ENCODE measurements at places on chromosomes 16 and 17. TPM values are rescaled to one million over a fixed set of nuclear protein-coding genes. Genes with fewer than 3 reads are reported as not detected.

- DNase-seq, result peak; percentile 56
Observed at GRCh38 chr17:5511401-5512225, 25.2 kb downstream of the MIS12 start.

- no peak for DNase-seq
Observed at GRCh38 chr16:75222271-75222783, 3.5 kb downstream of the CTRB1 start.

- peak; percentile 84 for DNase-seq
Observed at GRCh38 chr17:68591583-68591982, 9.6 kb downstream of the FAM20A start.

GRCh38 chr17:74386386-74386785, 19.1 kb downstream of the GPR142 start:
- no peak for DNase-seq

GRCh38 chr16:2784358-2785100, 2.8 kb downstream of the PRSS33 start:
- peak; percentile 39 for DNase-seq

The SLFN14 gene
- total RNA-seq, result not detected

The CDH13 gene
- 1.8 TPM for total RNA-seq

DNA sequence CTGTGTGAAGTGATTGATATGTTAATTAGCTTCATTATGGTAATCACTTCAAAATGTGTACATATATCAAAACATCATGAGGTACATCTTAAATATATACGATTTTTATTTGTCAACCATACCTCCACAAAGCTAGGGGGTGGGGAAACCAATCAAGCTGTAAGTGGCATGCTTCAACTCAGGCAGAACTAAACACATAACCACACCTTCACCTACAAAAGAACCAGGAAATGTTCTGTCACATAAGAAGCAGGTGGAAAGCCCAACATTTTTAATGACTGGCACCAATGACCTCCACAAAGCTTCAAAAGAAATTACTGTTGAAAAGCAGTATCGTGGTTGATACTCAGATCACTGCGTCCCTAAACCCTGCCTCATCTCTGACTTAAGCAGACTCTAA, 867.7 kb upstream of the EEF2KMT start:
- no peak for DNase-seq

- DNase-seq, result no peak
Observed at GRCh38 chr16:85673529-85674417, 15.0 kb downstream of the GINS2 start.

The DPEP1 gene
- total RNA-seq, result 0.88 TPM

The KRT17 gene
- not detected for total RNA-seq

DNA sequence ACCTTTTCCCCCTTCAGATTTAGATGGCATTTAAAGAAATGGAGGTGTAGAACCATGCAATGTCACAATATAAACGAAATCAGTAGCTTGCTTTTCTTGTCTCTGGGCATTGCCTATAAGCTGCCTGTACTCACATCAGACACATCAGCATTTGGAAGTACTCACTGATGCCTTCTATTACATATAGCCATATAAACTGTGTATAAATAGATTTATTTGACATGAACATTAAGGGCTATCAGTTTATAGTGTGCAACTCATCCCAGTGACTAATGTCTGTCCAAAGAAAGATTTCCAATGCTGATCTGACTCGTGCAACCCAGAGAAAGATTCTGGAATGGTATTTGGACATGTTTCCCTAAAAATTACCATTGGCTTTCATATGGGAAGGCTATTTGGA, 417.9 kb upstream of the MAF start:
- no peak for DNase-seq

DNA sequence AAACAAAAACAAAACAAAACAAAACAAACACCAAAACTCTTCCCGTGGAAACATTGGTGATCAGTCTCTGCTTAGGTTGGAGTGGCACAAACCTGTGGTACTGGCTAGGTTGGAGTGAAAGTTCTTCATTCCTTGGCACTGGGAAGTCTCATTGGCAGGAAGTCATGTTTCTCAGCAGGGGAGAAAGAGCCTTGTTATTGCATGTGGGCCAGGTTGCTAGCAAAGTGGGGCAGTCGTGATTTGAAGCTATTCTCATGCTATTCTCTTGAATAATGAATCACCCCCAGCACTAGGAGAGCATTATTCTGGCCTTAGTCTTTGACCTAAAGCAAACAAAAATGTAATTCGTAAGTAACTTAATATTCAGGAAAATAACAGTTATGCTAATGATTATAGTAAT, 24.3 kb upstream of the B4GALNT2 start:
- peak; percentile 66 for DNase-seq

DNA sequence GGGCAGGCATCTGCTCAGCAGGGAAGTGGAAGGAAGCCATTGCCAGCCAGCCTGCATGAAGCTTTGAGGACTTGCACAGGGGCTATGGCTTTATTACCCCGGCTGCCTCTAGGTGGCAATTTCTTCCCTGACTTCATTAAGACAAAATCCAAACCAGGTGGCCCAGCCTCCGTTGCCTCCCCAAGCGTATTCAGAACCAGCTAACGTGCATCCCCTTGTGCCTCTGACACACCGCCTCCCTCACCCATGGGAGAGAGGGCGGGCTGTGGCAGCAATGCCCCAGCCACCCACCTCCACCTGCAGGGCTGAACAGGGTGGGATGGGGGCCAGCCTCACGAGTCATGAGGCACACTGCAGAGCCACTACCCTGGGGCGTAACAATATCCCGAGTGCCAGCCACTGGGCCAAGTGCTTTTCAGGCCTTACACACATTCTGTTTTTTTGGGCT, 6.8 kb downstream of the KIFC3 start:
- peak; percentile 90 for DNase-seq

- peak; percentile 62 for DNase-seq
Observed at GRCh38 chr16:85798901-85799496, 345 bp downstream of the EMC8 start.

- DNase-seq, result no peak
Observed at GRCh38 chr16:724188-725040, 1.8 kb downstream of the CCDC78 start.

The GNGT2 gene
- total RNA-seq, result not detected

DNA sequence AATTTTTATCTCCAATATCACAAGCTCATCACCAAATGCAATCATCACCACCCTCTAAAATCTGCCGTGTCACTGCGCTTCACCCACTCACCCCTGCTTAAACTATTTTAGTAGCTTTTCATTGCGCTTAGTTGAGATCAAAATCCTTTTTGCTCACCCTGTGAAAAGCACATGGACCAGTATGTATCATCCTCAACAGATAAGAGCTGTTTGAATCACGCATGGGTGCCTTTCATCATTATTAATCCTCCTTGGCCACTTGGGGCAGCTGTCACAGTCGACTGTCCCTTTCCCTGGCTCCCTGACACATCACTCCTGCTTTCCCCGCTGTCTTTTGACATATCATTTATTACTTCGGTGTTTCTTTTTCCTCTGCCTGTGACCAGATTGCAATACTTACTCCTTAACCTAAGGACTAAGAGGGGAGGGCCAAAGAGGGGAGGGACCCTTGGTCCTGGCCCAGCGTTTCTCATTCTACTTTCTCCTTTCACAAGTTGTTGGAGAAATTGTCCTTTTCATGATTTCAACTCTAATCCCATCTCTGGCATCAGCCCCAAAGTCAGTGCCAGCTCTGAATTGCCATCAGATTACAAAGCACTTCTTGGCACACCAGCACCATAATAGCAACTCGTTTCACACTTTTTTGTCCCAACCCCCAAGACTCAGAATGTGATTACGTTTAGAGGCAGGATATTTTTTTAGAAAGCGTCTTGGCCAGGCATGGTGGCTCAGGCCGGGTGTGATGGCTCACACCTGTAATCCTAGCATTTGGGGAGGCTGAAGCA, 8.6 kb upstream of the KDM6B start:
- DNase-seq, result peak; percentile 45

The HSD17B2 gene
- not detected for total RNA-seq

- DNase-seq, result peak; percentile 97
Observed at GRCh38 chr17:40026816-40027613, 11.8 kb downstream of the CSF3 start.

DNA sequence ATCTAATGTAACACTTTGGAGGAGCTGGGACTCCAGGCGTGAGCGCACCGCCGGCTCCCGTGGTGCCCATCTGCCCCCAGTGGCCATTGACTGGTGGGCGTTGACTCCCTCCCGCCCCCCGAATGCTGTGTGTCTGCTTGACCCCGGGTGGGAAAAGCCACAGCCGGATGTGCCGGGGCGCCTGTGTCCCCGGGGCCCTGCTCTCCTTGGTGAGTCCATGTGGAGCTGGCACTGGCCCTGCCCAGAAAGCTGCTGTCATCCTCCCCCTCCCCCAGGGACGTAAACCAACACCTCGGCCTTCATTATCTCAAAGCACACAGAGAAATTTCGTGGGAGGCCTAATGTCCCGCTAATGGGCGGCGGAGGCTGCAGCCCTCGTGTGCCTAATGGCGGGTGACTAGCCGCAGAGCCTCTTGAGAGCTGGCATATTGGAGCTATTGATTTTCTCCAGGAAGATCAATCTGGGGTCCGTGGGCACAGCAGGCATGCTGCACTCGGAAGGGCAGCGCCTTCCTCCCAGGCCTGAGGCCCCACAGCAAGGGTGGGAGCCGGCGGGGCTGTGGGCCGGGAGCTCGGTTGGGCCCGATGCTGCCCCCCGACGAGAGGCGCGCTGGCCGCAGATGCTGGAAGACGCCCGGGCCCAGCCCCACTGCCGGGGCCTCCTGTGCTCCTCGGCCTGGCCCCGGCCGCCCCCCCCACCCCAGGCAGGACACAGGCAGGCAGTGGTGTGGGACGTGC, 4.0 kb upstream of the PERCC1 start:
- DNase-seq, result no peak

Measured in endodermal cell (in vitro differentiated cells).